Femur (tissue), 1 donor: ENCODE measurements at places on chromosomes 1 and 21.
A peak's percentile ranks its signal among the peaks of the same experiment; 100 is the strongest.

- no peak for DNase-seq
Observed at GRCh38 chr1:214967865-214968575, 114.5 kb upstream of the KCNK2 start.

DNA sequence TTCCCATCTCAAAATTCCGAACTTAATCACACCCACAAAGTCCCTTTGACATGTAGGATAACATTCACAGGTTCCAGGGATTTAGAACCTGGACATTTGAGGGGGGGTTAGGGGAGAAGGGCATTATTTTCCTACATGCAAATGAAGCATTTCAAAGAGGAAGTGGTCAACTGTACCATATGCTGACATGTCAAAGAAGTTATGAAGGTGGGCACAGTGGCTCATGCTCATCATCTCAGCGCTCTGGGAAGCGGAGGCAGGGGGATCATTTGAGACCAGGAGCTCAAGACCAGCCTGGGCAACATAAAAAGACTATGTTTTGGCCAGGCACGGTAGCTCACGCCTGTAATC is 35.7 kb downstream of the PTP4A2 start:
- no peak for DNase-seq

- DNase-seq: peak; percentile 79
Observed at GRCh38 chr1:170273291-170274130, 127.8 kb downstream of the NTMT2 start.

DNA sequence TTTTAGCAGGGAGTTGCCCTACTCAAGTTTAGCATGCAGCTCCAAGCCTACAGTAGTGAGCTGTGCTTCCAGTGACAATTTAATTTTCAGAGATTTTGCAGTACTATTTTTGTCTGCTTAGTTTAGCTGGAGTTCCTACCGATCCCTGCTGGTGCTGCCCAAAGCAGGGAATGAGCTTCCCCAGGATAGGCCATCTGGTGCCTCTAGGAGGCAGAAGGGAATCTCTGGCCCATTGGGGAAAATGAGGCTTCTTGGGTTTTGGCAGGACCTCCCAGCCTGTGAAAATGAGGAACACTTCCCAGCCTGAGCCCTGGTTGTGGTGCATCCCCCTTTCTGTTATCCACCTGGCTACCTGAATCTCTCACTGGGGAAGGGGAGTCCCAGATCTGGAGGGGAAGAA is 149.2 kb downstream of the RASAL2 start:
- no peak for DNase-seq

DNA sequence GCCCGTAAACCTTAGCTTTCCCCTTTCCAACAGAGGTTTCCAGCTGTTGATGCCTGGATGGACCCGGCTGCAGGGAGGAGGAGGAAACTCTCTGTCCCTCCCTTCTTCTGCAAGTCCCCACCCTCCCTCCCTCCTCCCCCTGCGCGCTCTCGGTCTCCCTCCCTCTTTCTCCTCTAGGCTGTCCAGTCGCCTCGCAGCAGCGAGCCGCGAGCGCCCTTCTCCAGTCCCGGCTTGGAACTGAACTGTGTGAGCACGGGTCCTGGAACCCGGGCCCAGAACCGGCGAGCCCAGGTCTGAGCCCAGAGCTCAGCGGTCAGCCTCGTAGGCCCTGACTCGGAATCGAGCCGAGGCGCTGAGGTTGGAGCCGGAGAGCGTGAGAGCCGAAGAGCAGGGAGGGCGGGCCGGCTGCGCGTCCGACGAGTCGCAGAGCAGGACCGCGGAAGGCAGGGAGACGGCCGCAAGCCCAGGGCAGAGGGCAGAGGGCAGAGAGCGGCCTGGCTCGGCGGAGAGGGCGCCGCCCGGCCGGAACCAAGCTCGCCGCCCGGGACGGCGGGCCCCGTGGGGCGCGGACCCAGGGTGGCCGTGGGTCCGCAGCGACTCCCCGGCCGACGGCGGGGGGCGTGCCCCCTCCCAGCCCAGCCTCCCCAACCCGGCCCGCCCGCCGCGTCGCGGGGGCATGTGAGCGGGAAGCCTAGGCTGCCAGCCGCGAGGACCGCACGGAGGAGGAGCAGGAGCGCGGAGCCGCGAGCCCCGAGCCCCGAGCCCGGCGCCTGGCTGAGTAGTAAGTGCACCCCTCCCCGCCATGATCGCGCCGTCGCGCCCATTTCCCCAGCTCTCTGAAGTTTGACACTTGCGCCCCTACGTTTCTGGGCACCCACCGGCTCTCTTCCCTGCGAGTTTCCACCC is at the start of gene SOX13:
Gene SOX13, plus strand, starts transcription at position 185 of the 906 bp plus-strand sequence. CDS start 39,801 bp downstream, outside the sequence.
- peak; percentile 92 for DNase-seq

DNA sequence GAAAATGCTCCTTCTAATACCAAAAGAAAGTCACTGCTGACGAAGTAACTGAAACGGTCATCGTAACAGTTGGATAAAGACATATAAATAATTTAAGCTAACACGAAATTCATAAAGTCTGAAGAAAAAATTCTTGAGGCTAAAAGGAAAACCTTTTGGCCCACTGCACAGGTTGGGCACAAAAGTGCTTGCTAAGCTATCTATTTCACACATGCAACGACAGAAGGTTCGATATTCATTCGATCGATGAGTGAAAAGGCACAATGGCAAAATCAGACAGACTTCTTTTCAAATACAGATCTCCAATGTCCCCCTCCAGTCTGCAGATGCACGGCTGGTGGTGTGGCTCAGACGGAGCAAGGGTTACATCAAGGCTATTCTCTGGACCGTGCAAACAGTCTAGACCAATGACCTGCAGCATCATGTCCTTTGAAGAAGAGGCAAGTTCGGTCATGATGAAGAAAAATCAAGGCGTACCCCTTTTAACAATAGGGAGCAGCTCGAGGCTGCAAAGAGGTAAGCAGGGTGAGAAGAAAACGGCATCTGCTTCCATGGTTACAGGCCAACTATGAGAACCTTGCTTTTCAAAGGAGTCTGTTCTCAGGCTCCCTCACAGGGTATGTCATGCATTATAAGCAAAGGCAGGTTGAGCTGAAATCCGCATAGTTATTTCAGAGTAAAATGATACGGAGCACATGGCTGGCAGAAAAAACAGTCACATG is 579.6 kb downstream of the USP25 start:
- DNase-seq: no peak
